Activated CD4-positive, alpha-beta T cell treated with anti-CD3 and anti-CD28 coated beads, Interleukin-2, amount 10 ng/mL, durations not matched to agents 7 days and 5 days (primary cell): ENCODE measurements at places on chromosomes 5 and 9. TPM values are rescaled to one million over a fixed set of nuclear protein-coding genes. Genes with fewer than 3 reads are reported as not detected.

GRCh38 chr9:137454597-137455358 is 4.4 kb downstream of the NSMF start:
- peaks cover 42% of the 10 kb centered on the region for H3K4me1 ChIP-seq
- DNase-seq: no peak
- no peaks in the 10 kb centered on the region for H3K27me3 ChIP-seq
- peaks cover 11% of the 10 kb centered on the region for H3K36me3 ChIP-seq

- no peaks in the 10 kb centered on the region for H3K36me3 ChIP-seq
- H3K27ac ChIP-seq: no peak overlapping the region
- H3K4me3 ChIP-seq: no peak overlapping the region
Observed at GRCh38 chr5:67806654-67807438, 408.7 kb upstream of the PIK3R1 start.

GRCh38 chr5:41871852-41872251 is 1.6 kb upstream of the OXCT1 start:
- no peaks in the 10 kb centered on the region for H3K27me3 ChIP-seq
- H3K4me3 ChIP-seq: no peak overlapping the region
- no peak overlapping the region for H3K27ac ChIP-seq
- H3K4me1 ChIP-seq: peaks cover 39% of the 10 kb centered on the region

- H3K27me3 ChIP-seq: peaks cover 1% of the 10 kb centered on the region
- no peaks in the 10 kb centered on the region for H3K36me3 ChIP-seq
- no peak overlapping the region for H3K27ac ChIP-seq
- H3K4me3 ChIP-seq: no peak overlapping the region
- peaks cover 18% of the 10 kb centered on the region for H3K4me1 ChIP-seq
Observed at GRCh38 chr5:94833851-94834250, 215.4 kb downstream of the SLF1 start.

GRCh38 chr5:158431369-158432029 is 572.6 kb upstream of the CLINT1 start:
- H3K27me3 ChIP-seq: no peaks in the 10 kb centered on the region
- no peak for DNase-seq
- H3K36me3 ChIP-seq: peaks cover 23% of the 10 kb centered on the region
- H3K4me1 ChIP-seq: peaks cover 51% of the 10 kb centered on the region
- H3K4me3 ChIP-seq: no peak overlapping the region
- no peak overlapping the region for H3K27ac ChIP-seq

GRCh38 chr5:1950708-1951103 is 68.0 kb upstream of the IRX4 start:
- DNase-seq: no peak
- no peaks in the 10 kb centered on the region for H3K4me1 ChIP-seq
- H3K36me3 ChIP-seq: no peaks in the 10 kb centered on the region
- peaks cover 9% of the 10 kb centered on the region for H3K27me3 ChIP-seq

- no peaks in the 10 kb centered on the region for H3K4me1 ChIP-seq
- H3K27me3 ChIP-seq: no peaks in the 10 kb centered on the region
- DNase-seq: no peak
- no peak overlapping the region for H3K27ac ChIP-seq
- no peak overlapping the region for H3K4me3 ChIP-seq
Observed at GRCh38 chr9:114183006-114183405, 27.7 kb downstream of the COL27A1 start.

- DNase-seq: no peak
- H3K36me3 ChIP-seq: peaks cover 41% of the 10 kb centered on the region
- peaks cover 21% of the 10 kb centered on the region for H3K4me1 ChIP-seq
- H3K27me3 ChIP-seq: no peaks in the 10 kb centered on the region
- H3K4me3 ChIP-seq: no peak overlapping the region
- H3K27ac ChIP-seq: no peak overlapping the region
Observed at GRCh38 chr5:39005566-39006232, 68.5 kb downstream of the RICTOR start.

DNA sequence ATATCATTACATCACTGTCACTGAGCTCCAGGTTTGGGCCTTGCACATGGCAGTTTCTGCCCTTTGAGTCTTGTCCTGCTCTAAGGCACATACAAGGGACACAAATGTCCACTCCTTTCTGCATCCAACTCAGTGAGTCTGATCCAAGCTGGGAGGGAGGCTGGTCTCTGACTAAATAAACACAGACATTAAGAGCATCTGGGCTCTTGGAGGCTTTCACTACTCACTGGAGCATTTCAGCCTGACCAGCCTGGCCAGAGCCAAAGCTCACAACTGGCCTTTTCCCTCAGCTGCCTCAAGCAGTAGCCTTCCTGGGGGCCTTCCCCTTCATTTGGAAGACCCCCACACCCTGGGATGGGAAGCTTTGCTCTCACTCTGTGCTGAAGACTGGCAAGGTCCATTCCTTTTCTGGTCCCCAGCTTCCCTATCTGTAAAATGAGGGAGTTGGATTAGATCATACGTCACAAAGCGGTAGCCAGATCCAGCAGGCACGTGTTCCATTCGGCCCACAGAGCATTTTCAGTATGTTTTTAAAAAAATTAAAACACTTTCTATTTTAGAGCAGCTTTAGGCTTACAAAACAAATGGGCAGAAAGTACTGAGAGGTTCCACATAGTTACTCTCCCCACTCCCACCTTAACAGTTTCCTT is 58.6 kb upstream of the XPA start:
- DNase-seq: no peak
- H3K4me1 ChIP-seq: no peaks in the 10 kb centered on the region
- no peak overlapping the region for H3K4me3 ChIP-seq
- no peaks in the 10 kb centered on the region for H3K36me3 ChIP-seq

- no peaks in the 10 kb centered on the region for H3K27me3 ChIP-seq
- no peak for DNase-seq
- H3K36me3 ChIP-seq: peaks cover 59% of the 10 kb centered on the region
- no peak overlapping the region for H3K27ac ChIP-seq
- peaks cover 5% of the 10 kb centered on the region for H3K4me1 ChIP-seq
Observed at GRCh38 chr5:98880598-98880997, 48.2 kb downstream of the CHD1 start.

DNA sequence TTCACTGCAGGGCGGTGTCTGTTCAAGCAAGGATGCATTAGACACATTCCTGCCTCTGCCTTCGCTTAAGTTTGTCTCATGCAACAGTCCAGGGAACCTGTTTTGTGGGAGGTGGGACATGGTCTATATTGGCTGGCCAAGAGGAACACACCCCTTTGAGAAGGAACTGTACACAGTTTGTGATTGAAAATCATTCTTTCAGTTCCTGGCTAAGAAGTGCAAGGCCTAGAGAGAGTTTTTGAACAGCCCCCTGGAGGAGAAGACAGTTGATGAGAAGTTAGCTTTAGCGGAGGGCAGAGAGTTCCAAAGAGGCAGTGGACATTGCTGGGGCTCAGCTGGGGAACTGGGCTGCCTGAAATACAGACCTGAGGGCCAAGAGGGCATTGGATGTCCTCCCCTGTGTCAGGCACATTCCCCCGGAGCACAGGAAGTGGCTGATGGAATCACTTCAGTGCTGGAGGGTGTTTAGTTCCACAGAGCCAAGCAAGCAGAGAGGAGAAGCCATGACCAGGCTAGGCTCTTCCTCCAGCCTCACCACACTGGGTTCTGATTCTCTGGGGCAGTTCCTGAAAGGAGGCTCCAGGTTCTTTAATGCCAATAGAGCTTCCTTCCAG is 66.6 kb downstream of the RGS3 start:
- H3K4me1 ChIP-seq: peaks cover 4% of the 10 kb centered on the region
- no peaks in the 10 kb centered on the region for H3K27me3 ChIP-seq
- no peak for DNase-seq
- H3K27ac ChIP-seq: no peak overlapping the region

DNA sequence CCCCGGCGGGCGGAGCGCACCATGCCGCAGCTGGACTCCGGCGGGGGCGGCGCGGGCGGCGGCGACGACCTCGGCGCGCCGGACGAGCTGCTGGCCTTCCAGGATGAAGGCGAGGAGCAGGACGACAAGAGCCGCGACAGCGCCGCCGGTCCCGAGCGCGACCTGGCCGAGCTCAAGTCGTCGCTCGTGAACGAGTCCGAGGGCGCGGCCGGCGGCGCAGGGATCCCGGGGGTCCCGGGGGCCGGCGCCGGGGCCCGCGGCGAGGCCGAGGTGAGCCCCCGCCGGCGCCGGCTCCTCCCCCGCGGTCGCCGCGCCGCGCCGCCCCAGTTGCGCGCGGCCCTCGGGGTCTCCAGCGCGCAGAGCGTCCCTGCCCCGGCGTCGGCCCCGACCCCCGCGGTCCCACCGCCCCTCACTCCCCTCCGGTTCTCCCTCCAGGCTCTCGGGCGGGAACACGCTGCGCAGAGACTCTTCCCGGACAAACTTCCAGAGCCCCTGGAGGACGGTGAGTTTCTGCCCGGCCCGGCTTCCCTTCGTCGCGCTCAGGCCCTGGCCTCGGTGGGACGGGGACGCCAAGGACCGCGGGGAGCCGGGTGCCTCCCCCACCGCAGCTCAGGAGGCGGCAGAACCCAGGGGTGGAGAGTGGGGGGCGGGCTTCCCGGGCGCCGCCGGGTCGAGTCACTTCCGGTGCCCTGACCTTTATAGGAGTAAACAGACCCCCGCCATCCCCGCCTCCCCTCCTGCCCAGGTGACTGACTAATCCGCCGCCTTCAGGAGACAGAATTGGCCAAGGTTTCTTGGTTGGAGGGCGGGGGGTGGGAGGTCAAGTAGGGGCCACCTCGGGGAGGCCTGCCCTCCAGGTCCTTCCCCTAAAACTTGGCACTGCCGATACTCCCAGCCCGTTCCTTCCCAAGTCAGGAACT is 665 bp downstream of the TCF7 start:
- peaks cover 69% of the 10 kb centered on the region for H3K4me1 ChIP-seq
- H3K4me3 ChIP-seq: peak overlapping the region; percentile 82
- H3K27ac ChIP-seq: peak overlapping the region; percentile 77
- DNase-seq: peak; percentile 78
- H3K27me3 ChIP-seq: peaks cover 8% of the 10 kb centered on the region

- no peak for DNase-seq
- no peaks in the 10 kb centered on the region for H3K27me3 ChIP-seq
- no peaks in the 10 kb centered on the region for H3K36me3 ChIP-seq
- peaks cover 4% of the 10 kb centered on the region for H3K4me1 ChIP-seq
Observed at GRCh38 chr9:37531699-37532098, 44.5 kb downstream of the FBXO10 start.

DNA sequence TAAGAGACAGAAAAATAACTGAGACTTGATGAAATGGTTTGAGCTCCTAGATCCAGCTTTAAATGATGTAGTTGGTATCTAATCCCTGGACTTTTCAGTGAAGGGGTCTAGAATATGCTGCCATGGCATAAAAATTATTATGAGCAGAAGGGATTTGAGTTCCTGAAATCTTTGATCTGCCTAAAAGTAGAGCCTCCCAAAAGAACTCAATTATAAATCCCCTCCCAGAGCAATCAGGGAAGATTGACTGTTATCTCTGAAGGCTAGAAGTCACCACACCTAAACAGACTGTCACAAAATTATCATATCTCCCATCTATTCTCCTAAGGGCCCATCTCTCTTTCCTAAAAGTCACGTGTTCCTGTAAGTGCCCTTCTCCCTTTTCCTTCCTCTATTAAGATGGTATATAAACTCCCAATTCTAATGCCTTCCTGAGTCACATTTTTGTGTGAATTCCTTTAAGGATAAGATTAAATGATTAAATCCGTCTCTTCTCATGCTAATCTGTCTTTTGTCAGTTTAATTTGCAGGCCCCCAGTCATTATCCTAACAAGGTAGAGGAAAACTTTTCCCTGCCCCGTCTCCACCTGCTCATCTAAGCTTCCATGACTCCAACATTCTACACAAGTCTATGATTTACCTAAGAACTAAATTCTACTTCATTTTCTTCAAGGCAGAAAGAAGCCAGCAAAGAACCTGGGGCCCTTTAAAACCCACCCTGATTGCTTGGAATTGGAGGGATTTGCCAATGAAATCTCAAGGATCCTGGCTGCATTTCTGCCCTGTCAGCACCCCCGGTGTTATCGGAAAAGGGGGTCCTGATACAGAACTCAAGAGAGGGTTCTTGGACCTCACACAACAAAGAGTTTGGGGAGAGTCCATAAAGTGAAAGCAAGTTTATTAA is 47.1 kb upstream of the PWWP2A start:
- H3K27ac ChIP-seq: no peak overlapping the region
- no peaks in the 10 kb centered on the region for H3K36me3 ChIP-seq
- peaks cover 2% of the 10 kb centered on the region for H3K27me3 ChIP-seq
- H3K4me1 ChIP-seq: no peaks in the 10 kb centered on the region
- no peak overlapping the region for H3K4me3 ChIP-seq

DNA sequence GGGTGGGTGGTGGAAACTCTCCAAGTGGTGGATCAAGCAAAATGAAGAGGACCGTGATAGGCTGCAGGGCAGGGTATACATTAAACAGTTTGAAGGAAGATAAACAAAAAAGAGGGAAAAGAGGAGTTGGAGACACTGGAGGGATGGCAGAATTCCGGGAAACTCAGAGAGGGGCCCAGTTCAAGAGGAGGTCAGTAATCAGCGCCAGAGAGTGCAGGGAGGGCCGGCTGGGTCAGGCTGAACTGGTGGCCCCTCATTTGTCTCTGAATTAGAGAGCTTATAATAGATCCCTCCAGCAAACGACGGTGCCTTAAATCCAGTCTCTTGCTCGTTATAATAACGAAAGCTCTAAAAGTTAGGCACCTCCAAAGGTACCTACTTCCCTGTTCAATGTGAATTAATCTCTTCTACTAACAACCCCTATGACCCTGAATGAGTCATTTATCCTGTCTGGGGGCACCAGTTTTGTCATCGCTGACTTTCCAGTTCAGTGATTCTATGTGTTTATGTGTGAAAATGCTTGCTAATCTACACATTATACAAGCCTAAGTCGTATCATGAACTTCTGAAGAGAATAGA is 2.4 kb upstream of the ZSWIM6 start:
- H3K27me3 ChIP-seq: peaks cover 52% of the 10 kb centered on the region
- no peak for DNase-seq
- H3K4me3 ChIP-seq: peak overlapping the region; percentile 73
- H3K27ac ChIP-seq: peak overlapping the region; percentile 54
- H3K36me3 ChIP-seq: peaks cover 4% of the 10 kb centered on the region
- peaks cover 36% of the 10 kb centered on the region for H3K4me1 ChIP-seq

- no peaks in the 10 kb centered on the region for H3K27me3 ChIP-seq
- H3K4me1 ChIP-seq: no peaks in the 10 kb centered on the region
- H3K27ac ChIP-seq: no peak overlapping the region
- H3K4me3 ChIP-seq: no peak overlapping the region
Observed at GRCh38 chr9:82354279-82354659, 365.7 kb downstream of the SPATA31D1 start.

- no peaks in the 10 kb centered on the region for H3K27me3 ChIP-seq
- peaks cover 67% of the 10 kb centered on the region for H3K4me1 ChIP-seq
- H3K4me3 ChIP-seq: peak overlapping the region; percentile 94
- peak overlapping the region; percentile 93 for H3K27ac ChIP-seq
- H3K36me3 ChIP-seq: peaks cover 44% of the 10 kb centered on the region
- DNase-seq: no peak
Observed at GRCh38 chr5:7868427-7868772, 431 bp downstream of the FASTKD3 start.

BTNL8 gene
- total RNA-seq: not detected

SPATA31C1 gene
- not detected for total RNA-seq

ORM2 gene
- not detected for total RNA-seq

LHX2 gene
- total RNA-seq: not detected

SHOC1 gene
- total RNA-seq: not detected

FLT4 gene
- 0.25 TPM for total RNA-seq

TICAM2 gene
- total RNA-seq: 1.1 TPM

GPR107 gene
- total RNA-seq: 21.7 TPM

TXNDC8 gene
- total RNA-seq: not detected

GCNT4 gene
- total RNA-seq: 2.3 TPM

PCDHGA6 gene
- not detected for total RNA-seq
